Omental fat pad (tissue), 4 donors: ENCODE measurements at places on chromosomes 4 and X.

DNA sequence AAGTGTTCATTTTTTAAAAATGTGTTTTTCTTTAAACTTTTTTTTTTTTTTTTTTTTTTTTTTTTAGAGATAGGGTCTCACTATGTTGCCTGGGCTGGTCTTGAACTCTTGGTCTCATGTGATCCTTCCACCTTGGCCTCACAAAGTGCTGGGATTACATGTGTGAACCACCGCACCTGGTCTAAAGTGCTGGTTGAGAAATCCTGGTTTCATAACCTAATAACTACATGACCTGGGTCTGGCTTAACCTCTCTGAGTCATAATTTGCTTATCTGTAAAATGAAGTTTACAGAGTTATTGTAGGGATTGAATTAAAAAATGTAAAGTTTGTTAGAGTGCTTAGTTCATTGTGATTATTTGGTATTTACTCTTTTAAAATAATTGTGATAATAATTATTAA lies 5.2 kb downstream of the HSD17B13 start:
- DNase-seq, result no peak

GRCh38 chrX:794311-794710 lies 163.7 kb downstream of the SHOX start:
- no peak for DNase-seq

DNA sequence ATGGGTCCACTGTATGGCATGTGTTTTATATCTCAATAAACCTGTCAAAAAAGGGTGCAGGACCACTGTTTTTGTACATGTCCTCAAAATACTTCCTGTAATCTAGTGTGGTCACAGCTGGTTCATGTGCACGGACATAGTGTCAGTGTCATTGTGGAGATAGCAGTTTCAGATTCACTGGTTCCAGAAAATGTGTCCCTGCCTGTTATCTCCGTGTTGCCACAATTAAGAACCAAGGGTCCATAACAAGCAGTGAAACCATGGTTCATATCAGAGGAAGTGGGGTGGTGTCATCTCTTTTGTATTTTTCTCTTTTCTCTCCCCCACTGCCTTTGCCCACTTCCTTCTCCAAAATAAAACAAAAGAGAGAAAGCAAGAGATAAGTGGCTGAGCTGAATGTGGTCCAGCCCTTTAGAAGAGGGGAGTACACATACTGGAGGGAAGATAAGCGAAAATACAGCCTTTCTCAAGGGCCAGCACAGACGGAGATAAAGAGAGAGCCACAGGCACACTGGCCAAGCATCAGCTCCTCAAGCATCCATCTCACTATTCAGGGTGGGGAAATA lies 51.2 kb downstream of the TBL1X start:
- DNase-seq, result no peak

- DNase-seq, result no peak
Measured at GRCh38 chrX:107684956-107685385, 56.7 kb downstream of the PRPS1 start.

- DNase-seq, result no peak
Measured at GRCh38 chrX:66677430-66677829, 38.6 kb upstream of the EDA2R start.

- DNase-seq, result no peak
Measured at GRCh38 chrX:109268340-109268739, 213.5 kb downstream of the GUCY2F start.

DNA sequence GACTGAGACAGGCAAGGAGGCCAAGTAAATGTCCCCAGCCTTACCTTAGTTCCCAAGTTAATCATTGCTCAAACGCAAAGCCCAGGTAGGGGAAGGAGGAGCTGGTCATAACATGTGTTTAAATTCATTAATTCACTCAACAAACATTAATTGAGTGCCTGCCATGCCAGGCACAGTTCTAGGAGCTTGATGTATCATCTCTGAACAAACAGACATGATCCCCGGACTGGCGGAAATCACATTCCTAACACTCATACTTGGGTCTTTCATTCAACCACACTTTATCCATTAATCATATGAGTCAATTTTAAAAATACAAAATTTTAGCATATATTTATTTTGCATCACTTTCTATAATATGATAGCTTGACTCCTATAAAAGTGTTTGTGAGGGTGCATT lies 335.3 kb upstream of the NOCT start:
- no peak for DNase-seq

GRCh38 chrX:107677909-107678308 lies 49.6 kb downstream of the PRPS1 start:
- no peak for DNase-seq

- DNase-seq, result no peak
Measured at GRCh38 chr4:41787931-41788330, 39.4 kb upstream of the PHOX2B start.

DNA sequence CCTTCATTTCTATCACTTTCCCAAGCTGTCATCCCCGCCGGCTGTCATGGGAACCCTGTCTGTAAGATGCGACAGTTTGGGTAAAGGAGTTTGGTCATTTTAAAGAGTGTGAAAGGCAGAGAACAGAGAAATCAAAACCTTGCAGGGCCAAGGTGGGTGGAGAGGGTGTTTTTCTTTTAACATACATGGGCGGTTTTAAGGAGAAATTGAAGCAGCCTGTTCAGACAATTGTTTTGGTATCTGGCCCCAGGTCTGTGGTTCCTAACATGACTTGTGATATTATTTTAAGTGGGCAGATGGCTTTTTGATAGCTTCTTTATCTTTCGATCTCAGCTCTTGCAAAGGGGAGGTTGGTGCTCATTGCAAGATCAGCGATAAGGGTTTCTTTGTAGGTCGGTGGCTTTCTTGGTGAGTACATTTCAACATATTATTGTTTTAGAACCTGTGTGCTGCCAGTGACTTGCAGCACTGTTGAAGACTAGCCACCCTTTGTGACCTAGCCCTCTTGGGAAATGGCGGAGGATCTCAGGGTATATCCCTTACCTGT lies 3.7 kb downstream of the PPP1R3F start:
- DNase-seq, result no peak

DNA sequence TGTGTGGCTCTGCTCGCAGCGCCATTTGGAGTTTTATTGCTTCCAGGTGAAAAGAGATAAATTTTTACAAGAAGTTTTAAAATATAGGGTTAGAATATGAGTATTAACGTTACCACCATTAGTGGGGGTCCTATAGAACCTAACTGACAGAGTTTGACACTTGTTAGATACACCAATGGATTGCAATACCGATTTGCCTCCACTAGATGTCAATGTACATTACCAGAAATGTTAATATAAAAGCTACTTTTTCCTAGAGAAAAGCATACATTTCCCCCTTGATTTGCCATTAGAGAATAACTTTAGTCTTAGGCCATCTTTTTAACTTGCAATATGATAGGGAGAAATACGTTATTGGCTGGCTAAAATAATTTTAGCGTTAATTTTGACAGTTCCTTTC lies 108.4 kb downstream of the LINC00632 start:
- no peak for DNase-seq
